ENCODE measurements at places on chromosomes 5 and 9.

- no peak for DNase-seq
Measured at GRCh38 chr9:118635416-118635815, 733.8 kb downstream of the BRINP1 start.

GRCh38 chr9:8946461-8946860 is 1146.9 kb upstream of the DMAC1 start:
- no peak for DNase-seq

DNA sequence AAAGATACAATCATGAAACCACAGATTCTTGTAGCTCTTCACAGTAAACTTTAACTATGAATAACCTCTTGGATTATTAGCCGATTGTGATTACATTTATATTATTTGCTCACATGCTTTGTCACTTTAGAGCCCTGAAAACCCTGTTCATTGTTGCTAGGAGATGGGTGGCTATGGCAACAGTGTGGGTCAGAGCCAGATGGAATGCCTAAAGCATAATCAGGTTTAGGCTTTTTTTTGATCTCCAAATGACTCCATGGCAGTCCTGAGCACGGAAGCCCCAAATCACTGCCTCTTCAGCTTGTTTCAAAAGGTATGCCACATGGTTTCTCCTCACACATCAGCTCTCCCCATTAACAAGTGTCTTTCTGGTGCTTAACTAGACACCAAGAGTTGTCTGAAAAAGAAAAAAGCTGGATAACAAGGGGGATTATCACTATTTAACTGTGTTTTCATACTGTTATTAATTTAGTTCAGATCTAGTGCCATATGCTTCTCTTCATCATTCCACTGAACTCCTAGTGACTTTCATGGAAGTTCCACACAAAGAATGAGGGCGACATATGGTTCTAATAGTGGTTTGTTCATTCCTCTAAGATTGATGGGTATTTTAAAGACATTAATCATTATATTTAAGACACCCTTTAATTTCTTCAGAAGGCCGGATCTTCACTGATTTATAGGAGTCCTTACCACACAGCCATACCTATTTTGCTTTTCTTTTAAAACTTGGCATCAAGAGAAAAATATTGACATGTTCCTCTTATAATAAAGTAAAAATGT is 88.8 kb upstream of the PAM start:
- no peak for DNase-seq

DNA sequence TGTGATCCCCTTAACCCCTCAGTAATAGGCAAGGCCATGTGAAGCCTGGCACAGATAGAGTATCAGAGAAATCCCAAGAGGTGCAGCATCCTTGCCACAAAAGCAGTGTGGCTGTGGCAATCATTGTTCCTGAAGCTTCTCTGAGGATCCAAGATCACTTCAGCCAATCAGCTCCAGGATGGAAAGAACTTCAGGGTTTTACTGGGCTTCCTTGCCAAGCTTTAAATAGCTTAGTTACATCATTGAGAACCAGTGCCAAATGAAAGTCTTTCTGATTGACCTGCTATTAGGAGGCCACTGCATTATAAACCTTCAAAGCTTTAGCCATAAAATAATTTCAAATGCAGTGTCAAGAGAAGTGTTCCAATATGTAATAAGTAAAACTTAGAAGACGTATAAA is 430.6 kb downstream of the PIK3R1 start:
- DNase-seq = no peak

- no peak for DNase-seq
Measured at GRCh38 chr9:8558176-8558575, 758.6 kb upstream of the DMAC1 start.

DNA sequence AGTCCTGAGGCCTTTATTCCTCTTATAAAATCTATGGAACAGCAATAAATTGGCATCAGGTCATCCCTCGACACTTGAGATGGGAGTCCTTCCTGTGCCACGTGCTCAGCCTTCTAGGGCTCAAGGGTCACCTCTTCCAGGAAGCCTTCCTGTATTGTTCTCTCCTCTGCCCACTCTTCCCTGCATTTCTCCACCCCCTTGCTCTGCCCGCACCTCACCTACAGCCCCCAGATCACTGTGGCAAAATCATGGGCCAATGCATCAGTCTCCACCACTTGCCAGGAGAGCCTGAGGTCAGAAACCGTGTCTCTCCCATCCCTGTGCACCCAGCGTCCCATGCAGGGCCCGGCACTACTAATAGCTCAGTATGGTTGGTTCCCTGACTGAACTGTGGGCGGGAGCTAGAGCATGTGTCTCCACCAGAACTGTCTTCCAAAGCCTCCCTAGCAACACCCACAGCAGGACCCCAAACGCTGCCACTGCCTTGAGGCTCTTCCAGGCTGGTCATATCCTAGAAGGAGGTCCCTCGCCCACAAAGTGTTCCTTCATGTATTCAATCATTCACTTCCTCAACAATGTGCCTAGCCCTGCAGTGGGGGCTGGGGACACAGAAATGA is 13.5 kb downstream of the DUSP1 start:
- no peak for DNase-seq

DNA sequence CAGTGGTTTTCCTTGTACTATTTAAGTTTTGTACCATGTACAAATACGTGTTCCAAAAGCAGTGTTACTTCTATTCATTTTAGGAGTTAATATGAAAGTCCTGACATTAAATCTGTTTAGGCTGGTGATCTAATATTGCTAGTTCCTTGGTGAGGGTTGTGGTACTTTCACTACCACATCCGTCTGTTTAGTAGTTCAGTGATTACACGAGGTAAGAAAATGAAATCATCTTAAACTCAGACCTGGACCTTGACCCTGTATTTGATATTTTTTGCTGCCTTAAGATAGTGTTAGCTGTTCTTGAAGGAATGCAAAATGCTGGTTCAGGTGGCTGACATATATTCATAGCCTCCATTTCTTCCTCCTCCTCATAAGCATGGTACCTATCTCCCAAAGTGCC is 50.3 kb downstream of the MTAP start:
- DNase-seq = no peak
